ENCODE measurements at places on chromosomes 6 and 20.
A peak's percentile ranks its signal among the peaks of the same experiment; 100 is the strongest.

DNA sequence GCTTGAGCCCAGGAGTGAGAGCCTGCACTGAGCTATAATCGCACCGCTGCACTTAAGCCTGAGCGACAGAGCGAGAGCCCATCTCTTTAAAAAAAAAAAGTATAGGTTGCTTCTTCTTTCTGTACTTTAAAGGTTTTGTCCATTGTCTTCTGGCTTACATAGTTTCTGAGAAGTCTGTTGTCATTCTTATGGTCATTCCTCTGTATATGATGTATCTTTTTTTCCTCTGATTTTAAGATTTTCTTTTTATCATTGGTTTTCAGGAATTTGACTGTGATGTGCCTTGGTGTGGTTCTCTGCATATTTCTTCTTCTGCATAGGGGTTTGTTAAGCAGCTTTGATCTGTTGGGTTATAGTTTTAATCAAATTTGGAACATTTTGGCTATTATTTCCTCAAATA is 29.1 kb downstream of the QRSL1 start:
- DNase-seq, result no peak

- no peak for DNase-seq
Measured at GRCh38 chr20:370977-371754, 9.4 kb upstream of the TRIB3 start.

DNA sequence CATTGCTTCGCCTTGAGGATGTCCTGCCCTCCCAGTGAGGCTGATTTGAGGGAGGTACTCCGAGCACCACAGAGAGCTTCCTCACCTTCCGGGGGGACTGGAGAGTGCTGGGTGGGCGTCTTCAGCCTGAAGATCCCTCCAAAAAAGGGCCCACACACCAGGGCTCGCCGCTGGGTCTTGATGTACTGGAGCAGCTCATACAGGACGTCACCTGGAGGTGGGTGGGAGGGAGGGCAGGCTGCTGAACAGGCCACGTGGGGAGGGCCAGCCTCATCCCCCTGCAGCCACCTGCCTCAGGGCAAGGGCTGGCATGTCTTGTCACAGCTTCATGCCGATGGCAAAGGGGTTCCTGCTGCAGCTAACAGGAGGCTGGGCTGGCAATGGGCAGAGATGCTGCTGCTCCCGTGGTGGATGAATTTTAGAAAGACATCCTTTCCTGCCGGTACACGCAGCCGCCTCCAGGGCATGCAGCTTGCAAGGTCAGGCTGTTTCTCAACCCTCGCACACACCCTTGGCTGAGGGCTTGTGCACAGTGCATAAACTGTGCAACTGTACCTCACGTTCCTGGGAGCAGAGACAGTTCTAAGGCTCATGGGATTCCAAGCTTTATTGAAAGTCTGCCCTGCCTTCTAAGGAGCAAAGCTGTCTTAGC is 14.0 kb downstream of the ETV7 start:
- no peak for DNase-seq

DNA sequence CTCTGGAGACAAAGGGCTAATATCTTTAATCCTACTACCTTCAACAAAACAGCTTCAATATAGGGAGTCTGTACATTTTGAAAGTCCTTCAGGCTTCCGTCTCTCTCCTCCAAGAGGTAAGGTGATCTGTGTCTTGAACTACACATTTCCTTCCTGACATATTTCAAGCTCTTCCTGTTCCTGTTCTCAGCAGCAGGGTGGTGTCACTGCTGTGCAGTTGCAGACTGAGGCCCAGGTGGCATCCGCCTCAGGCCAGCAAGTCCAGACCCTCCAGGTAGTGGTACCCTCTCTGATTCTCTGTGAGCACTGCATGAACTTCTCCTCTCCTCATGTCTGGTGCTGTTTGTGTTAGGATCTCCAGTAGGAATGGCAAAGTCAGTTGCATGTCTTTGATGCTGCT is 7.8 kb downstream of the NFYA start:
- DNase-seq, result no peak

- DNase-seq, result no peak
Measured at GRCh38 chr6:75850026-75850833, 101.2 kb downstream of the MYO6 start.

DNA sequence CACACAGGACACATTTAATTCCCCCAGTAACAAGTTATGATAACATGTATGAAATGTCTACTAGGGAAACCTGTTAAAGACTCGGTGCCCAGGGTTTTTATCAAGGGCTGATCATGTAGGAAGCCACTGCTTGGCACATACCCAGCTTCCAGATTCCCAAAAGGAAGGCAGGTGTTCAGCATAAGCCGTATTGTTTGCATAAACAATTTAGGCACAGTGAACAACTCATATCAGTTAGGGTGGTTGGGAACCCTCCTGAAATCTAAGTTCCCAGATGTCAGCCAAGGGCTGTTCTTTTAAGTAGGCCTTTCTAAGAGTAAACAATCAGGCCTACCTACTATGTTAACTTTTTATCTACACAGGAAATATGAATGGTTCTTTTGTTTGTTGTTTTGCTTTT is 74.1 kb downstream of the ASXL1 start:
- no peak for DNase-seq

DNA sequence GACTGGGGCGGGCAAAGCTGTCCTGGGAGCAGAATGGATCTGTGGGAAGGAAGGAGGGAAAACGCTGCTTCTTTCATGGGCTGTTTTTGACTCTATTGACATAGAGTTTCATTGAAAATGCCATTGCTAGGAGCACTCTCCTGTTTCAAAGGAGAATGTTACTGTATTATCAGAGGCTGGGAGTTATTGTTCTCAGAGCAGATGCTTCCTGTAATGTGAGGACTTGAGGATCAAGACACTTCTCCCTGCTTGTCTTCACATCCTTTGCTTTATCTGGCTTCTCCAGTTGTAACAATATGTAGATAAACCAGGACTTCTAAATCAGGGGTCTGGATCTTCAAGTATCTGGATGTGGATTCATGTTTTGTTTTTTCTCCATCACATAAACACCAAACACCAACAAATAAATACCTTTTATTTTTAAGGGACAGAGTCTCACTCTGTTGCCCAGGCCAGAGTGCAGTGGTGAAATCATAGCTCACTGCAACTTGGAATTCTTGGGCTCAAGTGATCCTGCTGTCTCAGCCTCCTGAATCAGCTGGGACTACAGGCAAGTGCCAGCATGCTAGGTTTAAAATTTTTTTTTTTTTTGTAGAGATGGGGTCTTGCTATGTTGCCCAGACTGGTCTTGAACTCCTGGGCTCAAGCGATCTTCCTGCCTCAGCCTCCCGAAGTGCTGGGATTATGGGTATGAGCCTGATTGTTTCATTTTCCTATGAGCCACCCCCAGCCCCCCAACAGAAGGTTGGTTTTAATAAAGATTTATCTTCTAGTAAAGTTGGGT is 3.9 kb downstream of the CD109 start:
- DNase-seq, result no peak

- DNase-seq, result no peak
Measured at GRCh38 chr6:3367630-3368029, 89.2 kb downstream of the SLC22A23 start.

- DNase-seq, result no peak
Measured at GRCh38 chr20:38423541-38423940, 11.6 kb downstream of the SNHG17 start.

DNA sequence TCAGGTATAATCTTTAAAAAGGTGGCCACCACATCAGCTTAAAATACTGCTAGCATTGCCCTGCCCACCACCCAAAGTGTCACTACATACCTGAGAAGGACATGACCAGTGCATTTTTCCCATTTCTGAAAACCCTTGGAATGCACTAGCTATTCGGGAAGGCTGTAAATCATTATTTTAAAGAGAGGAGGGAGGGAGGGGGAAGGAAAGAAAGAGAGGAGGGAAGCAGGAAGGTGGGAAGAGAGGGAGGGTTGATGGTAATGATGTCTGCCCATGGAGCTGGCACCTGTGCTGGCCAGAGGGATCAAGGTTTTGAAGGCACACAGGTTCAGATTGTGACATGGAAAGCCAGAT is 32.4 kb downstream of the VAPB start:
- DNase-seq, result no peak

DNA sequence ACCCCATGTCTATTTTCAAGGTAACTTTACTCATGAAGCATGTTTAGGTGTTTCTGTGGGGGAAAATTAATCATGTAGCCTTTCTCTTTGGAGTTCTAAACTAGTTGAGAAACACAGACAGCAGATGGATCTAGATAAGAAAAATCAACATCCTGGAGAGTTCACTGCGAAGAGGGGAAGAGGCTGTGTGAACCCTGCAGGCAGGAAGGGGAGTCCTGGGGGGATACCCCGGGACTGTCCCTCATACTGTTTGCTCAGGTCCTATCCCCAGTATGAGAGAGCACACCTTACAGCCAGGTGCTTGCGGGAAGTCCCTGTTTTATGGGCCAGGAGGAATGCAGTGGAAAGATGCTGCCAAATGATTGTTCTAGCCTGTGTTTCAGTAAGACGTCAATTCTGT is 32.7 kb downstream of the CHMP4B start:
- peak; percentile 47 for DNase-seq

- DNase-seq, result peak; percentile 52
Measured at GRCh38 chr20:36214684-36215256, 21.5 kb upstream of the AAR2 start.

DNA sequence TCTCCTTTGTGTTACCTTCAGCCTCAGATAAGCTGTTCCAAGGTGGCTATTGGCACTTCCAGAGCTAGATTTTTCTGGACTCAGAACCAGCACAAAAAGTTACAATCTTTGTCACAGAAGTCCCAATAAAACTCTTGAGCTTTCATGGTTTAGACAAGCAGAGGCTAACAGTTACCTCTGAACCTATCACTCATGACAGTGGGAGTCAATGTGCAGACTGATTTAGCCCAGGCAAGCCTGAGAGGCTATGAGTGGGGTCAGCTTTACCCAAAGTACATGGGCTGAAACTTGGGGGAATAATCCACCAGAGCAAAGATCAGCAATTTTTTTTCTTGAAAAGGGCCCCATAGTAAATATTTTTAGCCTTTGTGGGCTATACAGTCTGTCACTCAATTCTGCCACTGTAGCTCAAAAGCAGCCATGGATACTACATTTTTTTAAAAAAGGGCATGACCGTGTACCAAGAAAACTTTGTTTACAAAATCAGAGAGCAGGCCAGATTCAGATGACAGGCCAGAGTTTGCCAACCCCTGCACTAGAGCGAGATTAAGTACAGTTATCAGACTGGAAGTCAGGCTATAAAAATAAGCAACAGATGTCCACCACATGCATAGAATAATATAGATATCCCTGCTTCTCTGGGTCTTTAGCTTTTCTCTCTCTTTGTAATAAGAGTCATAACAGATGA is 20.0 kb downstream of the CCN2 start:
- DNase-seq, result no peak

- DNase-seq, result no peak
Measured at GRCh38 chr6:89087881-89088280, 7.3 kb downstream of the PNRC1 start.

- no peak for DNase-seq
Measured at GRCh38 chr6:95094751-95095663, 482.3 kb upstream of the MANEA start.

GRCh38 chr6:98484696-98485095 is 349.7 kb upstream of the POU3F2 start:
- no peak for DNase-seq

GRCh38 chr6:100617633-100618350 is 153.1 kb upstream of the SIM1 start:
- no peak for DNase-seq

GRCh38 chr6:55543633-55544309 is 35.2 kb downstream of the HMGCLL1 start:
- DNase-seq, result no peak

GRCh38 chr6:42367353-42368011 is 84.2 kb downstream of the TRERF1 start:
- no peak for DNase-seq

DNA sequence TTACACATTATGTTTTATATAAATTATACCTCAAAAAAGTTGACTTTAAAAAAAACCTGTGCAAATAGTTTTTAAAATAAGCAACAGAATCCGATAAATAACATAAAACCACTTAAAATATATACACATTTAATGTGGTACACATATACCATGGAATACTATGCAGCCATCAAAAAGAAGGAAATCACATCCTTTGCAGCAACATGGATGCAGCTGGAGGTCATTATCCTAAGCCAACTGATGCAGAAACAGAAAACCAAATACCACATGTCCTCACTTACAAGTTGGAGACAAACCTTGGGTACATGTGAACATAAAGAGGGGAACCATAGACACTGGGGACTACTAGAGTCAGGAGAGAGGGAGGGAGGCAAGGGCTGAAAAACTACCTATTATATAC is 4.0 kb upstream of the DEFB121 start:
- no peak for DNase-seq

DNA sequence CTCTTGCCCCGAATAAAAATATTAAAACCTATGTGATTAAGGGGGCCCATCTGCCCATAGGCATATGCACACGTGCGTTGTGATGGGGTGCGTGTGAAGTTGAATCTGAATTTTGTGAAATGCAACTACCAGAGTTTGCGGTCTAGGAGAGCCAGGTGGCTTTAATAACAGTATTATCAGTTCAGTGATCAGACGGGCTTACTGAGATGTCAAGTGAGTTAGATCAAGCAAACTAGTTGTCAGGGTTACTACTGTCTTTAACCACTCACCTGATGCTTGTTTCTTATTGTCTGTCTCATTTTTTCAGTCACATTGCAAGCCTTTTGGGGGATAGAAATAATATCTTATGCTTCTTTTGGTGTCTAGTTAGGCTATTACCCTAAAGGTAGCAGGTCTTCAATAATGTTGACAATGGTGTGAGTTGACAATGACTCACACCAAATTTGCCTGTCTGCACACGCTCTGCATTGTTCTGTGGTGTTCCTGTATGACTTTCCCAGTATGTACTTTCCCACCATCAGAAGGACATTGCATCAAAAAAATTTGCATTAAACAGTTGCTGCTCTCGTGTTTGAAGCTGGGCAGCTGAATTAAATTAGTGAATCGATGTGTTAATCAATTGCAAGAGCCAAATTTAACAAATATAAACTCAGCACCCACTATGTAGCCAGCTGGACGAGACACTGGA is 103.1 kb upstream of the NAA20 start:
- no peak for DNase-seq

GRCh38 chr6:162697872-162698403 is 29.6 kb downstream of the PRKN start:
- no peak for DNase-seq

GRCh38 chr6:16576451-16577368 is 184.6 kb downstream of the ATXN1 start:
- no peak for DNase-seq

- no peak for DNase-seq
Measured at GRCh38 chr6:138311268-138311667, 66.4 kb upstream of the SMIM28 start.

DNA sequence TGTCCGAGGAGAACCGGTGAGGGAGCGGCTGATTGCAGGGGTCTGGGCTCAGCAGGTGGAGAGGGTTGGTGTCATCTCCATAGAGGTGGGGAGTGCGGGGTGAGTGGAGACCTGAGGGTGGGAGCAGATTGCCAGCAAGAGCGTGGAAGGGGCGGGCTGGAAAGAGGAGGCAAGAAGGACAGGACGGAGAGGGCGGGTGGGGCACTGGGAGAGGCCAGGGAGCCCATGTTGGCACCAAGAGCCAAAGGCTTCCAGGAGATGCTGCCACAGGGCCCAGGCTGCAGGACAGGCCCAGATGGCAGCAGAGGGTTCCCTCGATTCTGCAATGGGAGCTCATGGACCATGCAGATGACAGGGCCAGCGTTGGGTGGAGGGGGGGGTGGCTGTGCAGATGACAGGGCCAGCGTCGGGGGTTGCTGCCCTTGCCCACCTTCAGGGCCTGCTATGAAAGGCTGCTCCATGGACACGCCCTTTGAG is 105.4 kb downstream of the TMEM242 start:
- DNase-seq, result no peak

All from HuH-7.5 (cell line).